Karpas-422 (cell line): ENCODE measurements at places on chromosomes 2 and 18. TPM values are rescaled to one million over a fixed set of nuclear protein-coding genes. Genes with fewer than 3 reads are reported as not detected.

- DNase-seq, result no peak
Measured at GRCh38 chr2:118853651-118854291, 6.3 kb upstream of the EN1 start.

The MAPK4 gene
- total RNA-seq, result not detected in 2 replicates

The C1QL2 gene
- not detected in 2 replicates for total RNA-seq

GRCh38 chr18:39425172-39425850 is 1859.7 kb upstream of the CELF4 start:
- DNase-seq, result no peak

The FAM237A gene
- not detected in 2 replicates for total RNA-seq

DNA sequence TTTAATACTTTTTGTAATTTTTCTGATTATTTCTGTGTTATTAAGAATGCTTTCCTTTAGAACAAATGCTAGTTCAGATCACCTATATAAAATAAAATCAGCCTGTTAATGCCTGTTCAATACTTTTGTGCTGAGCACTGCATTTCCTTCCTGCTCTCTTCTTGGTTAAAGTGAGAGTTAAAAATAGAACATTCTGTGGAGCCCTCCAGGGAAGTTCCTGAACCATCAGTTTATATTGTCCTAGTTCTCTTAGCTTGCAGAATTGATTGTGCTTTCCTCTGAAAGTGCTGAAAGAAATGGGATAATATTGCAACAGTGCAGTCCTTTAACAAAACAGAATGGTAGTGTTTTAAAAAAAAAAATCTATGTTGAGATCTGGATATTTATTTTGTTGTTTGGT is 74.6 kb upstream of the UBXN4 start:
- DNase-seq, result no peak
